CD4-positive, alpha-beta T cell (primary cell): ENCODE measurements at places on chromosomes 4 and X.

DNA sequence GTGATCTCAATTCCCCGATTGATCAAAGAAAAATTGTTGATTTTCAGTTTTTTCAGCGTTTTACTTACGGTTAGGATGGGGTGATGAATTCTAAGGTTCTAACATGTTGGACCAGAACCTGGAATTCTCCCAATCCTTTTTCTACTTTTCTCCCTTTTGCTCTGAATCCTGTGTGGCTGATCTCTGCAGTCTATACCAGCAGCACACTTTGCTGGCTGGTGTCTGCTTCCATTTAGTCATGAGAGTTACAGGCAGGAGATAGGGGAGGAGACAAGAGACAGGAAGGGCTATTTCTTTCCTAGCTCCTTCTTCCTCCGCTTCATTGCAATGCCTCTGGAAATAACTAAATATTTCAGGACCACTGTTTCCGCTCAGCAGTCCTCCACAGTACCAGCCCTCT is 623.9 kb downstream of the CENPC start:
- no peaks in the 10 kb centered on the region for H3K4me1 ChIP-seq
- no peak for DNase-seq
- no peak overlapping the region for H3K27ac ChIP-seq
- H3K36me3 ChIP-seq, result no peaks in the 10 kb centered on the region
- H3K27me3 ChIP-seq, result no peaks in the 10 kb centered on the region

- no peak overlapping the region for H3K27ac ChIP-seq
- DNase-seq, result no peak
- no peaks in the 10 kb centered on the region for H3K36me3 ChIP-seq
These were observed 94.6 kb downstream of the REELD1 start for GRCh38 chr4:146308951-146309350.

DNA sequence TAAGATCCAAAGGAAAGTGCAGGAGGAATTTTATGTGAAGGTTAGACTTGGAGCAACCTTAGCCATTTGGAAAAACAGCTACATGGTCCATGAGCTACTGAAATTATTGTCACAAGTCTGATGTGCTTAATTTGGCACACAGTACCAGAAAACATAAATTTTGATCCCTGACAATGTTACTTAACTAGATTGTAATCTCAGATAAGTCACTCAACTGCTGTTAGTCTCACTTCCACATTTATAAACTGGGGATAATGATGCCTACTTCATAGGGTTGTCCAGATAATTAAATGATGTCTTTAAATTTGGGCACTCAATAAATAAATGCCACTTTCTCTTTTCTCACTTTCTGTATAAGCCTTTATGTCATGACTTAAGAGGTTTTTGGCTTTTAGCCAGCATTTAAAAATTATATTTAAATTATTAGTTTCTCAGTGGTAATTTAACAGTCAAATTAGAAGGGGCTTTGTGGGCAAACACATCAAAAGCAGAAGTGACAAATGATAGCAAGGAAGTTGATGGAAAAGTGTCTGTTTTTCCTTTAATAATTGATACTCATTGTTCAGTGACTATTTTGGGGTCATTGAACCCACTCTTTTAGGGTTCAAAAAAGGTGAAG is 58.3 kb downstream of the PAQR3 start:
- H3K4me3 ChIP-seq, result no peak overlapping the region
- H3K36me3 ChIP-seq, result peaks cover 6% of the 10 kb centered on the region
- H3K4me1 ChIP-seq, result no peaks in the 10 kb centered on the region
- H3K27ac ChIP-seq, result no peak overlapping the region
- no peak for DNase-seq
- H3K27me3 ChIP-seq, result no peaks in the 10 kb centered on the region

DNA sequence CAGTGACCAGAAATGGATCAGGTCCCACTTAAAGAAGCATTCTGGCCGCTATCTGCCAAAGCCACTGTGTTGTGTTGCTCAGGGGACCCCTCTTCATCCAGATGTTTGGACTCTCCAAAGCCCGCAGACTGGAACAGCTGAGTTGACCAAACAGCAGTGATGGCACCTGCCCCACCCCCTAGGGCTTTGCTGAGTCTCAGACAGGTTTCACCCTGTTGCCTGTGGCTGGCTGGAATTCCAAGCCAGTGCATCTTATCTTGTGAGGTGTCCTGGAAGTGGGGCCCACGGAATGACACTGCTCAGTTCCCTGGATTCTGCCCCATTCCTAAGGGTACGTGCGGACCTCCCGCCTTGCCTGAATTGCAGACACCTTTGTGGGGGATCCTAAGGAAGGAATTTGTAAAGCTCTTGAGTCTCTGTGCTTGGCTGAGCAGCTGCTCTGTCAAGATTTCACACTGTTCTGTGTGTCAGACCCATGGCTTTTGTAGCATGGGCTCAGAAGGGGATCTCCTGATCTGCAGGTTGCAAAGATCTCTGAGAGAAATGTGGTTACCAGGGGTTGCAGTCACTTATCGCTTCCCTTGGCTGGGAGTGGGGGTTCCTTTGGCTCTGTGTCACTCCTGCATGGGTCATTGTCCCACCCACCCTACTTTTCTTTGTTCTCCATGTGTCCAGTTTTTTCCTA is 1707.9 kb upstream of the PCDH10 start:
- no peaks in the 10 kb centered on the region for H3K27me3 ChIP-seq
- H3K27ac ChIP-seq, result no peak overlapping the region
- DNase-seq, result no peak
- no peak overlapping the region for H3K4me3 ChIP-seq
- H3K36me3 ChIP-seq, result no peaks in the 10 kb centered on the region
- no peaks in the 10 kb centered on the region for H3K4me1 ChIP-seq

DNA sequence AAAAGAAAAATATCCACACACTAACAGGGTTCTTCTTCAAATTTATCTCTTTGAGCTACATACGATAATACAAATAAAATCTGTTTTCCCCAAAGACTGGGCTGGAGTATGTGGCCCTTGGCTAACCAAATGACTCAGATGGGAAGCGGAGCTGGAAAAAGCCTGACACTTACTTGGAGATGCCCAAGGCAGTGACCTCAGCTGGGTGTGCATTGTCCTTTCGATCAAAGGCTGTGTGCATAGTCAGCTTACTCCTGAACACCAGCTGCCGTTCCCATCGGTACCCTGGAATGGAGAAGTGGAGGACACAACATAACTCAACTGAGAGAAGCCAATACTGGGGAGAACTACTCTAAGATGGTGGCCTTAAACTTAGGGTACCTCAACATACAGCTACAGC is 95.1 kb downstream of the CDS1 start:
- no peaks in the 10 kb centered on the region for H3K27me3 ChIP-seq
- no peak for DNase-seq
- H3K4me3 ChIP-seq, result no peak overlapping the region
- H3K36me3 ChIP-seq, result no peaks in the 10 kb centered on the region

DNA sequence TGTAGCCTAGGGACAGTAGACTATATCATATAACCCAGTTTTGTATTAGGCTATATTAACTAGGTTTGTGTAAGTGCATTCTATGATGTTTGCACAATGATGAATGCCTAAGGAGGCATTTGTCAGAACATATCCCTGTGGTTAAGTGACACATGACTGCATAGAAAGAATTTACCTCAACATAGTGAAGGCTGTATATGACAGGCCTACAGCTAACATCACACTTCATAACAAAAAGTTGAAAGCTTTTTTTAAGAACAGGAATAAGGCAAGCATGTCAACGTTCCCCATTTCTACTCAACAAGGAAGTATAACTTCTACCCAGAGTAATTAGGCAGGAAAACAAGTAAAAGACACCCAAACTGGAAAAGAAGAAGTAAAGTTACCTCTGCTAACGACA is 165.9 kb upstream of the NDST4 start:
- no peak overlapping the region for H3K27ac ChIP-seq
- H3K4me1 ChIP-seq, result peaks cover 2% of the 10 kb centered on the region

DNA sequence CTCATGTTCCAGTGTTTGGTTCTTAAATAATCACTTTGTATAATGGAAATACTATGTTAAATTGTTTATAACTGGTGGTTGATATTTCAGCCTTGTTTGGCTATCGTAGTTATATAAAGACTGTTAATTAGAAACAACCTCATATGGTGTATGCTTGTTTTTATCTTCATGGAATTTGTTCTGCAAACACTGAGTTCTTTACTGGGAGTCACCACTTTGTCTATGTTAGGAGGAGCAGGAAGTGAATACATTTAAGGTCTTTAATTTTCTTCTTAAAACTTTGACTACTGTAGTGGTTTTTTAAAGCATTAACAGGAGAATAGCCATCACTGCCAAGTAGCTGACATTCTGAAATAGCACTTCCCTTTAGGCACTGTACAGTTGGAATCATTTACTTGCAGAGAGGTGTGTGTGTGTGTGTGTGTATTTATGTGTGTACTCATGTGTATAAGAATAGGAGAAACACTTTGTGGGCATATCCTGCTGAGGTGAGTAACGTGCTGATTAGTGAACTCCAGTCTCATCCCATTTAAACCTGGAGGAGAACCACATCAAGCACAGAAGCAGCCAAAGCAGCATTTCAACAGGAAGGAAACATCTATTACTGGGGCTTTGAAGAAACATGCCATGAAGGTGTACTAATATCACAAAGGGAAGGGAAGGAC is 37.8 kb downstream of the TET2 start:
- H3K27ac ChIP-seq, result no peak overlapping the region
- no peak for DNase-seq
- no peaks in the 10 kb centered on the region for H3K4me1 ChIP-seq

GRCh38 chrX:28189011-28189410 is 207.8 kb upstream of the DCAF8L1 start:
- no peaks in the 10 kb centered on the region for H3K27me3 ChIP-seq
- no peaks in the 10 kb centered on the region for H3K36me3 ChIP-seq
- no peaks in the 10 kb centered on the region for H3K4me1 ChIP-seq
- DNase-seq, result no peak
- no peak overlapping the region for H3K27ac ChIP-seq
- no peak overlapping the region for H3K4me3 ChIP-seq

- no peaks in the 10 kb centered on the region for H3K27me3 ChIP-seq
- H3K36me3 ChIP-seq, result no peaks in the 10 kb centered on the region
- no peak overlapping the region for H3K4me3 ChIP-seq
- H3K27ac ChIP-seq, result no peak overlapping the region
- no peaks in the 10 kb centered on the region for H3K4me1 ChIP-seq
These were observed 866.3 kb upstream of the PCDH7 start for GRCh38 chr4:29853833-29854232.

DNA sequence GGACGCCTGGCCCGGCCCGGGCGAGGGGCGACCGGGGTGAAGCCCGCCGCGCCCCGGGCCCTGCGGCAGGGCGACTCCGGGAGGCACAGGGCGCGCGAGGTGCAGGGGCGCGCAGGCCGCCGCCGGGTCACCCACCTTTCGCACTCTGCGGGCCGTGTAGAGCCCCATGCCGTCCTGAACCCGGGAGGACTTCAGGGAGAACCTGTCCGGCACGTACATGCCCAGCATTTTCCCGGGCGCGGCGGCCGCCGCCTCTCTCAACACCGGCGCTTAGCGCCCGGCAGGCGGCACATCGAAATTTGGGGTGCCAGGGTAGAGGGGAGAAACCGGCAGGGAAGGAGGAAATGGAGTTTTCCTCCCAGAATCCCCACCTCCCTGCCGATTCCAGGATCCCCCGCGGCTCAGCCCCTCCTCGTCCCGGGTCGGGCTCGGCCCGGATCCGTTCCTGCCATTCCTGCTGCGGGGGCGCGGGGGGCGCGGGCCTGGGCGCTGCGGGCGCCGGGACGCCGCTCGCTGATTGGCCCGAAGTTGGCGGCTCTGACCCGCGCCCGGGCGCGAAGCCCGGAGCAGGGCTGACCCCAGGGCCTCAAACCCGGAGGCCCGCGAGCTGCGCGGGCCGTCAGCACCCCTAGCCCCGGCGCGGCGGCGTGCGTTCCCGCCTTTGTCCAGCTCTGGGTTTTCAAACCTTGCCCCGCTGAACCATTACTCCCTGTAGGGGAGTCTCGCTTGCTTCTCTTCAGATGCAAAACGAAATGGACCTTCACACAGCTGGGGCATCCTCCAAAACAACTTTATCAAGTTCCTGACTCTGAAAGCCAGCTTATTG is at the start of gene PRDM5:
Gene PRDM5, minus strand, starts transcription at position 346 of the 826 bp plus-strand sequence. Its CDS starts 118 bp downstream, at position 228.
- DNase-seq, result no peak
- no peaks in the 10 kb centered on the region for H3K36me3 ChIP-seq
- H3K4me3 ChIP-seq, result peak within 1 kb of the TSS; percentile 61
- H3K27me3 ChIP-seq, result peaks cover 7% of the 10 kb centered on the region
- H3K27ac ChIP-seq, result no peak within 1 kb of the TSS

DNA sequence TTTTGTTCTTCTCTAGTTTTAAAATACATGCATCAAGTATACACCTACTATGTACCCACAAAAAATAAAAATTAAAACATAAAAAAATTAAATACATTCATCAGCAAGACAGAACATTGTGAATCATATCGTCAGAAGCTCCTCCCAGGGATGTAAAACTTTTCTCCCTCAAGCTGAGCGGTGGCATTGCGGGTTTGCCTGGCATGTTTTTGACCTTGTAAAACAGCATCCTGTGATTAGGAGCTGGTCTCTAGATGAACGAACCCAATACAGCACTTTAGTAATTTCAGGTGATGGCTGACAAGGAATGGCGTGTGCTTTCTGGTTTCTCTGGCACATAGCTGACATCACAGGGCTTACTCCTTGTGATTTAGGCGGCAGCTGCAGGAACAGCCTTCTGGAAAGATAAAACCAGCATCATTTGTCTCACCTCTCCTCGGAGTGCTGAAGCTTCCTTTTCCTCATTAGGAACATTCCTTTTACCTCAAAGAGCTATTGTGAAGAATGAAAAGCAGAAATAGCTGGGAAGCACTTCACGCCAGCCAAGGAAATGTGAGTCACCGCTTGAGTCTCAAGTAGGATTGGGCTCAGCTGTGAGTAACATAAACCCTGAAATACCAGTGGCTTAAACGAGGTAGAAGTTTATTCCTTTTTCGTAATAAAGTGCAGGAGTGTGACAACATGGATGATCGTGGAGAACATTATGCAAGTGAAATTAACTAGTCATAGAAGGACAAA is 44.3 kb downstream of the NYX start:
- no peaks in the 10 kb centered on the region for H3K4me1 ChIP-seq
- H3K36me3 ChIP-seq, result no peaks in the 10 kb centered on the region
- H3K4me3 ChIP-seq, result no peak overlapping the region
- no peak overlapping the region for H3K27ac ChIP-seq

- no peaks in the 10 kb centered on the region for H3K4me1 ChIP-seq
- H3K36me3 ChIP-seq, result no peaks in the 10 kb centered on the region
- H3K27ac ChIP-seq, result no peak overlapping the region
- no peaks in the 10 kb centered on the region for H3K27me3 ChIP-seq
These were observed 74.4 kb upstream of the DDX3X start for GRCh38 chrX:41259516-41259915.

- H3K27ac ChIP-seq, result no peak overlapping the region
- no peak overlapping the region for H3K4me3 ChIP-seq
- H3K36me3 ChIP-seq, result no peaks in the 10 kb centered on the region
- peaks cover 7% of the 10 kb centered on the region for H3K4me1 ChIP-seq
- no peaks in the 10 kb centered on the region for H3K27me3 ChIP-seq
- DNase-seq, result no peak
These were observed 4.1 kb upstream of the RS1 start for GRCh38 chrX:18676050-18676449.

GRCh38 chr4:74999714-75000309 is 66.9 kb downstream of the PARM1 start:
- H3K27ac ChIP-seq, result no peak overlapping the region
- H3K4me3 ChIP-seq, result no peak overlapping the region
- H3K27me3 ChIP-seq, result no peaks in the 10 kb centered on the region
- DNase-seq, result no peak
- H3K4me1 ChIP-seq, result no peaks in the 10 kb centered on the region
